ENCODE measurements at places on chromosomes 7 and 10.
A peak's percentile ranks its signal among the peaks of the same experiment; 100 is the strongest.

- DNase-seq, result no peak
Measured at GRCh38 chr10:91571671-91572070, 61.2 kb downstream of the PPP1R3C start.

DNA sequence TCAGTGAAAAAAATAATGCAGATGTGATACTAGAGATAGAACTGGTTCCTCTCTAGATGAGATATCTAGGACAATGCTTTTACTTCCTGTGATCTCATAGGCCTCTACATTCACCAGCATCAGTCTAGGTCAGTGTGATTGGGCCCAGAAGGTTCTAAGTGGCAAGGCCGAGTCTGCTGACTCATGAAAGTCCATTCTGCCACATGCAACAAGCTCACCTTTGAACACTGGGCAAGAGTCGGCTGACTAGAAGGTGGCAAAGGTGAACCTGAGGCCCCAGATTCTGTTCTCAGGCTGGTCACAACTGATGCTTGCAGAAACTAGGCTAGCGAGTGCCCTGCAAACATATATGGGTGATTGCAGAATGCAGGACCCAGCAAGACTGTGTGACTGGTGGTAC is 105.7 kb upstream of the PLXNA4 start:
- DNase-seq, result no peak

- DNase-seq, result peak; percentile 14
Measured at GRCh38 chr10:61125560-61126170, 181.7 kb upstream of the RHOBTB1 start.

GRCh38 chr10:75483188-75483587 is 51.8 kb downstream of the LRMDA start:
- no peak for DNase-seq

DNA sequence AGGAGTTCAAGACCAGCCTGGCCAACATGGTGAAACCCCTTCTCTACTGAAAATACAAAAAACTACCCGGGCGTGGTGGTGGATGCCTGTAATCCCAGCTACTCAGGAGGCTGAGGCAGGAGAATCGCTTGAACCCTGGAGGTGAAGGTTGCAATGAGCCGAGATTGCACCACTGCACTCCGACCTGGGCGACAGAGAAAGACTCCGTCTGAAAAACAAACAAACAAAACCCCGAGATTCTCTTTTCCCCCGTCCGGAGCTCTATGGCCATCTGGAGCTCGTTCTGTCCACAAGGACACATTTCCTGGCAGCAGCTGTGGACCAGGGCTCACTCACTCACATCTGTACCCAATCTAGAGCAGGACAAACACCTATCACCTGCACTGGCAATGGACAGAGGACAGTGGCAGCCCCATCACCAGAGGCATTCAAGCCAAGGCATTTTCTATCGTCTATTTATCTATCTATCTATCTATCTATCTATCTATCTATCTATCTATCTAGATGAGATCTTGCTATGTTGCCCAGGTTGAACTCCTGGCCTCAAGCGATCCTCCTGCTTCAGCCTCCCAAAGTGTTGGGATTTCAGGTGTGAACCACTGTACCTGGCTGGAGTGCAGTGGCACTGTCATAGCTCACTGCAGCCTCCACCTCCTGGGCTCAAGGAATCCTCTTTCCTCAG is 167.1 kb upstream of the TNRC18 start:
- DNase-seq, result no peak
